ENCODE measurements at places on chromosomes 3 and 15.

DNA sequence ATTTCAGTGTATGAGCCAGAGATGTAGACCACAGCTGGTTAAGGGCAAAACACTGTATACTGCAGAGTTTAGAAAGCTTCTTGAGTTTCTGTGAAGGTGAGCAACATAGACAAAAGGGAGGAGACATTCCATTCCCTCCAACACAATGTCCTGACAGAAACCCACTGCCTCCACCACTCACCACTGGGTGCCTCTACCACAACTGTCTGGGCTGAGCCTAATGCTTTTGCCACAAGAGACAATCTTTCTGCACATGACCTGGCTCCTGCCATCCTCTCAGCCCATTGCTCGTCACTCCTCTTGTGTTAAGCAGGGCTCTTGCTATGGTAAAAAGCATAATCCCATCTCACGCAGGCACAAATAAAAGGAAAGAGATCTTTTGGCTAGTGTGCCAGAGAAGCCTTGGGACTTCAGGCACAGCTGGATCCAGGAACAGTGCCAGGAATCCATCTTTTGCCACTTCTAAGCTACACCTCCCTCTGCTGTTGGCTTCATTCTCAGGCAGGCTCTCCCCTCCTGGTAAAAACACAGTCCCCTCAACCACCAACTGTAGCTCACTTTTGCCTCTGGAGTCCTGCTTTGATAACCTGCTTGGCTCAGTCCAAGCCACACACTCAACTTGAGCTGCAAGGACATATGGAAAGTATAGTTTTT is 140.6 kb upstream of the PRR20G start:
- no peak for DNase-seq

DNA sequence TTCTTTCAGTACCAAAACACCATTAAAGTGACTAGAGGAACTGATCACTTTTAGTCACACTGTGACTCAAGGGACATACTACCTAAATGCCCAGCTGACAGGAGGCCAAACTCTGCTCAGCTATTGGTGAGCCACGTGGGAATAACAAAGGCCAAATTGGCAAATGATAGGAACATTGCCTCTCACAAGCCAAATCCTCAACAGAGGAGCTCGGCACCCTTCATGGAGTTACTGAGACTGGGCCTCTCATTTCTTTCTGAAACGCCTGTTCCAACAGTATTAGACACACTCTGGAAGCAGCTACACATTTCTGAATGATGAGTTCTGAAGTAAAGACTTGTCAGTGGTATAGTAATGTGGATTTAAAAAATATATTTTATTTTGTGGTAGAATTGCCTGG is 166.0 kb upstream of the COL8A1 start:
- DNase-seq, result no peak

DNA sequence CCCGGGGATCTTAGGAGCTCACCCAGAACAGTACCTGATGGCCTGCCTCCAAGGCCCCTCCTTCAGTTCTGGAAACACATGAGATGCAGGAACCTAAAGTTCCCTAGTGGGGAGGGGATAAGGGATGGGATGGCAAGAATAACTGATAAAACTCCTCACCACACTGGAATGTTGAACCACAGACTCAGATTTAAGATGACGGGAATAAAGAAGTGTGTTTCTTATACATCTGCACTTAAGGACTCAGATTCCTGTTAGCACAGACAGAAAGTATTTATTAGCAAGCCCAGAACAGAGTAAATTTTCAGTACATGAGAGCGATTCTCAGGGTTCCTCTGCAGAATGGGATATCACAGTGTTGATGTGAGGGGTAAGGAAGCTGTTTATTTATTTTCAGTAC is 245.2 kb downstream of the TLE3 start:
- no peak for DNase-seq

- no peak for DNase-seq
These were observed 209.9 kb upstream of the MRPL3 start for GRCh38 chr3:131712662-131713061.

DNA sequence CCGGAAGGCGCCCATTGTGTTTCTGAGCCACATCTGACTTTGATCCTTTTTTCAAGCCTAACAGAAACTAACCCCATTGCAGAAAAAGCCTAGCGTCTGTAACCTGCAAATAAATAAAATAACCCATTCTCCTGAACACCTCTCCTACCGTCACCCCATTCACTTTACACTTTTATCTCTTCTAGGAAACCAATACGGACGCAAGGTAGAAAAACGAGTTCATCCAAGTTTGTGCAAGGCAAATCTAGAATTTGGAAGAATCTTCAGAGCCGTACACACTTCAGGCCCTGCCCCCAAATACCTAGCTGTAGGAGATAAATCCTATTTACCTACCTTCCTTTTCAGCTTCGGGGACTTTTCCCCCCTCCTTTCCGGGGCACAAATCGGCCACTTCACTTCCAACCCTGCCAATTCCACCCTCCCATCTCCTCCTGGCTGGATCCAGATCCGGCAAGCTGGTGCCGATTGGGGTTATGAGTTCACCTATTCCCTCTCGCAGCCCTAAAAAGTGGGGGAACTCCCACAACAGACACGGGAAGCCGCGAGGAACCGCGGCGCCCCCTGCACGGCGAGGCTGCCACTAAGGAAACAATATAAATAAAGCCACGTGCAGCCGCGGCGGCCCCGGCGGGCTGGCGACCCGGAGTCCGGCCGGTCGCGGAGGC is 987 bp downstream of the PRTG start:
- DNase-seq, result no peak

GRCh38 chr15:50307799-50308198 is 42.3 kb upstream of the HDC start:
- no peak for DNase-seq

- DNase-seq, result no peak
These were observed 25.1 kb downstream of the SSUH2 start for GRCh38 chr3:8619548-8619947.

DNA sequence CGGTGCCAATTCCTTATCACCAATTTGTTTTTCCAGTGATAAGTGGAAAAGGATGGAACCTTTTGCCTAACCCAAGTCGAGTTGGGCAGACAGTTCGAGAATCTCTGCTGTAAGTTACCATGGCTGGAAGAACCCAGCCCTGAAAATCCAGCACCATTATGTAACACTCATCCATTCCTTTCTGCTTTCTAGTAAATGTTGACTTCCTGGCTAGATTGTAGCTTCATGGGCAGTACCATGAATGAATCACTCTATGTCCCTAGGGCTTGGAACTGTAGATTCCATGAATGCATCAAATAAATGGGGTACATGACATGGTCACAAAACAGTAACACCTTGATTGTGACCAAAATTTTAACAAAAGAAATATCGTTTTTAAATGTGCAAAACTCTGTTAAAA is 14.0 kb downstream of the CHCHD4 start:
- no peak for DNase-seq

- DNase-seq, result no peak
These were observed 16.5 kb upstream of the CYP11A1 start for GRCh38 chr15:74383695-74384565.

- no peak for DNase-seq
These were observed 10.3 kb downstream of the PDZRN3 start for GRCh38 chr3:73614419-73614818.

- DNase-seq, result no peak
These were observed 18.6 kb downstream of the LRRN1 start for GRCh38 chr3:3817865-3818264.

DNA sequence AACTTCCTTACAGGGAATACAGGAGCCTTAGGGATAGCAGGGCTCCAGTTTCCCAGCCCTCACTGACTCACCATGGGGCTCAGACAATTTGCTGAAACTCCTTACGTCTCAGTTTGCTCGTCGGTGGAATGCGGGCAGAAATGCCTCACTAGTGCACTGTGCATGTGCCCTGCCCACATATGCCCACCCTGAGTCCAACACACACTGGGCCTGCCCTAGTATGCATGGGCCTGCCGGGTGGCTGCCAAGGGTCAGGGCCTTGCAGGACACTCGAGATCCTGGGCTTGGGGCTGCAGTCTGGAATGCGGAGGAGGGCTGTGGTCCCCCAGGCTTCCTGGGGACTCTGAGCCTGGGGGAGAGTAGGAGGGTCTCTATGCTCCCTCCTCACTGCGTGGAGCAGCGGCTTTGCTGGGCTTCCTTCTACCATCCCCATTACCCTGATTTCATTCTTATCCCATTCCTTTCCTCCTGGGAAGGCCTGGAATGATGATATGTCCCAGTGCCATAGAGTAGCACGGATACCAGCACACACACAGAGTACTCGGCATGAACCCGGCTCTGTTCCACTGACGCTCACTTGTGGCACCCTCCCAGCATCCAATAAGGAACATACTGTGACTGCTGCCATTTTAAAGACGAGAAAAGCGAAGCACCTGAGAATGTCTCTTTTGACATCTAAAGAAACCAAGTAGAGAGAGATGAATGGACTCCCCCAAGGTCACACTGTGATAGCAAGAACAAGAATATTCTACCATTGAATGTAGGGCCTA is 124.2 kb downstream of the ASB7 start:
- DNase-seq, result no peak

GRCh38 chr3:104631254-104631653 is 735.5 kb upstream of the ALCAM start:
- DNase-seq, result no peak

DNA sequence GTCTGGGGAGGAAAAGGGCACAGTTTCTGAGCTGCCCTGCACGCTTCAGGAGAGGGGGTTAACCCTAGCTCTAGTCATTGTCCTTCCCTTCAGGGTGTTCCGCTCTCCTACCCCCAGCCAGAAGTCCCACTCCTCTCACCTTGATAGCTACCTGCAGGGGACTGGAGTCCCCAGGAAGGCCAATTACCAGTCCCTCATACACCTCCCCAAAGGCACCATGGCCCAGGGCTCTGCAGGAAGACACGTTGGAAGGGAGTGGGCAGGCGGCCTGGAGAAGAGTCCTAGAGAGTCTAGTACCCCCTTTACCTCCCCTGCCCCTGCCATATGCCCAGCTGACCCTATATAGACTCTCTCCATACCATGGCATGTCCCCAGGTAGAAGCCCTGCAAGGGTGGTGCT is 7.9 kb downstream of the LTK start:
- no peak for DNase-seq

- no peak for DNase-seq
These were observed 13.2 kb downstream of the PLA2G4D start for GRCh38 chr15:42080919-42081830.

- DNase-seq, result no peak
These were observed 861.6 kb upstream of the DPPA4 start for GRCh38 chr3:110198717-110199587.

- DNase-seq, result no peak
These were observed 85.1 kb upstream of the OCA2 start for GRCh38 chr15:28184166-28184565.

GRCh38 chr15:63256433-63257274 is 20.8 kb upstream of the APH1B start:
- DNase-seq, result no peak

DNA sequence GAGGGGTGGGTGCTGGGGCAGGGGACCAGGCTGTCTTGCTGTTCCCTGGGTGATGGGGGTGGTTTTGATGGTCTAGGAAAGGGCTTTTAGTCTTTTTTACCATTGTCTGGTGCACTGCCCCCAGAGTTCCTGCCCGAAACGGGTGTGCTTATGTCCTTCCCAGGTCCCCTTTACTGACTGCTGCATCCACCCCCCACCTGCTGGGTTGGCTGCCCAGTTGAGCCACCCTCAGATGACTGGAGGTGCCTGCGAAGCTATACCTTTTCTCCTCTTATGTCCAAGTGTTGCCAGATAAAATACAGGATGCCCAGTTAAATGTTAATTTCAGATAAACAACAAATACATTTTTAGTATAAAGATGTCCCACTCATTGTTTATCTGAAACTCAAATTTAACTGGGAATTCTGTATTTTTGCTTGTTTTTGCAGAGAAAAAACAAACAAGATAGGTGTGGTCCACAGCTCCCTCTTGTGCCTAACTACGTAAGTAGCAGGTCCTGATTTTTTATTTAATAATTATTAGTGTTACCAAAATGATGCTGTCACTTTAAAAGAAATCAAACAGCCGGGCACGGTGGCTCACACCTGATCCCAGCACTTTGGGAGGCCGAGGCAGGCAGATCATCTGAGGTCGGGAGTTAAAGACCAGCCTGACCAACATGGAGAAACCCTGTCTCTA is 6.1 kb upstream of the RPP14 start:
- DNase-seq, result no peak

- peak; percentile 26 for DNase-seq
These were observed 108.9 kb downstream of the FBLN2 start for GRCh38 chr3:13657660-13658435.

DNA sequence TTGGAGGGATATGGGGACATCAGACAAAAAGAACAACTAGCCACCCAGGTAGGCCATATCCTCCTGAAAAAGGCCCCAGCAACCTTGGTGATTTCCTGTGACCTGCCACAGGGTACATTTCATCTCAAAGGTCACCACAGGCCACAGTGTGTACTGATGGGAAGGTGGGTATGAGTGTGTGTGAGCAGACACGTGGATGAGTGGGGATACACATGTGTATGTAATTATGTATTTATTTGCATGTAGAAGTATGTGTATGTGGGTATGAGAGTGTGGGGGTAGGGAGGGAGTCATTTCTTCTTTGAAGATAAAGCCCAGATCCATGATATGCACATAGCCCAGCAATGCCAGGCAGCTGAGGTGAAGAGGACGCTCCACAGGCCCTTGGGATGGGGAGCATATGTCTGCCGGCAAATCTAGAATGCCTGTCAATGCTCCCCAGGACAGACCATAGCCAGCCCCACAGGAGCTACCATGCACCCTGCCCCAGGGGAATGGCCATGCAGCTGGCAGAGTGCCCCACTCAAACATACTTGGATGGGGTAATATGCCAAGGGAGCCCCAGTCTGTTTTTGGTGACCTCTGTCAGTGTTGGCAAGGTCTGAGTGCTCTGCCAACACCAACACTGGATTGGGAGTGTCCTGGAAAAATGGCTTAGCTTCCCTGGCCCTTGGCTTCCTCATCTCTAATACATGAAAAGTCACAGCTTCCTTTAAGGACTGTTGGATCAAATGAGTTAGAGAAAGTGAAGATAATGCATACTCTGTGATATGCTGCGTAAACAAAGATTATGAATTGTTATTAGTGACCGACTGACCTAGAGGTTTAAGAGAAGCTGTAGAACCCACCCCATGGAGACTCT is 42.4 kb downstream of the RAB6B start:
- no peak for DNase-seq

DNA sequence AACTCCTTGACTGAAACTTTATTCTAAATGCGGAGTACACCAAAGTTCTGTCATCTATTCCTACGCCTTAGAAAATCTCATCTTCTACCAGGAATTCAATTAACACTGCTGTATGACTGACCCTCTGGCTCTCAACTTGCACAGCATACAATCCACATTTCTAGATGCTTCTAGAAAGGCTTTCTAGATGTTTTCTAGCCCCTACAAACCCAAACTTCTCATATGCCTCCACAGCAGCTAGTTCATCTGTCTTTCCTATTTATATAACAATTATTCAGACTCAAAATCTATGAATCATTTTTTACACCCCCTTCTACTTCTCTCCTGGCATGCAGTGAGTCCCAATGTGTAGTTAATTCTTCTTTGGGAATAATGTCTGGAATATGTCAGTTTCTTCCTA is 13.2 kb downstream of the INO80 start:
- no peak for DNase-seq

DNA sequence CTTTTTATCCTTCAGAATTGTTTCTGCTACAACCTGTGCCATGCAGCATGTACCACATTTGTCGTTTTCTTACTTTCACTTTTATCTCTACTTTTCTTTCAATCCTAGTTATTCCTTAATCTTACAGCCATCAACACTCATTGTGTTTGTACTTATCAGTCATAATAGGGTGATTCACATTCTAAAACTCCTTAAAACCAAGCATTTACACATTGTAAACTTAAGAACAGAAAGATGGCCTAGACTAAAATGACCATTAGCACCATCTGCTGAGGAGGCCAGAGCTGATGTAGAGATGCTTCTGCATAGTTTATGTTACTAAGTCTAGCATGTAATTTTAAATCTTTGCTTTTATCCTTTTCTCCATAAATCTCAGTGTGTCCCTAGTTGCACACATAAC is 25.5 kb downstream of the EIF2AK4 start:
- no peak for DNase-seq

Data from activated CD8-positive, alpha-beta memory T cell treated with anti-CD3 and anti-CD28 coated beads for 1 hour (primary cell).